ENCODE measurements at places on chromosomes 6 and 20. TPM values are rescaled to one million over a fixed set of nuclear protein-coding genes. Genes with fewer than 3 reads are reported as not detected.

The CDS2 gene
- total RNA-seq = 79.0 TPM

DNA sequence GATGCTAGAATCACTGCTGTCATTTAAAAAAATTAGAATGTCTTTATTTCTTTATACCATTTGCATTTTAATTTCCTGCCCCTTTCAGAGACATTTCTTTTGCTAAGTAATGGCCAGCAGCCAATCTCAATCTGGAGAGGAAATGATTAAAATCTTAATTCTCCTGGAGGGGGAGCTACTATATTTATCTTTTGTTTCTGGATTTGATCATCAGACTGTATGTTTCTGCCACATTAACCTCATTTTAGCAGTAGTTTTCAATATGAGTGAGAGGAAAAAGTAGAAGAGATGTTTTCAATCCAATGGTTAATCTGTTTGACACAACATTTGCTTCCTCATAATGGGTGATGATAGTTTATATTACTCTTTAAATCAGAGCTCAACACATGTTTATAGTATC lies 138.0 kb downstream of the FUT9 start:
- no peak overlapping the region for H3K27ac ChIP-seq
- H3K27me3 ChIP-seq = no peaks in the 10 kb centered on the region
- no peaks in the 10 kb centered on the region for H3K4me1 ChIP-seq

The DEFB132 gene
- not detected for total RNA-seq

- H3K27me3 ChIP-seq = no peaks in the 10 kb centered on the region
- H3K4me1 ChIP-seq = no peaks in the 10 kb centered on the region
- H3K27ac ChIP-seq = no peak overlapping the region
- no peak overlapping the region for H3K4me3 ChIP-seq
These were observed 862.6 kb upstream of the MAN1A1 start for GRCh38 chr6:120211955-120212792.

- H3K36me3 ChIP-seq = no peaks in the 10 kb centered on the region
- H3K27me3 ChIP-seq = peaks cover 30% of the 10 kb centered on the region
- no peaks in the 10 kb centered on the region for H3K4me1 ChIP-seq
- H3K4me3 ChIP-seq = no peak overlapping the region
These were observed 189.0 kb downstream of the LRFN2 start for GRCh38 chr6:40398034-40398691.

The BCL2L1 gene
- total RNA-seq = 53.2 TPM

The GPR63 gene
- 1.0 TPM for total RNA-seq

The ANKRD66 gene
- not detected for total RNA-seq

DNA sequence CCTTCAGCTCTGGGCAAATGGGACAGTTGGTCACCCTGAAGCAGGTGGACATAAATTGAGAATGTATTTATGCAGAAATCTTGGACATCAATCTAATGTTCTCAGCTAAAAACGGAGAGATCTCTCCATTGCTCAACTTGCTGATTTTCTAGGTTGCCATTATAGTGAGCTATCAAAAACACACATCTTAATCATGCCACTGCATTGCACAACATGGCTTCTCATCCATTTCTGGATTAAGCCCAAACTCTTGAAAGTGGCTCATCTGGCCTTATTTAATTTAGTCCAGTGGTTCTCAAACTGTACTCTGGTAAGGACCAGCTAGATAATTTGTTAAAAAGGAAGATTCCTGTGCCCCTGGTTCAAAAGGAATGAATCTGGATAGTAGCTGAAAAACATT lies 324.9 kb upstream of the CITED2 start:
- no peaks in the 10 kb centered on the region for H3K4me1 ChIP-seq
- DNase-seq = no peak
- H3K27me3 ChIP-seq = no peaks in the 10 kb centered on the region
- H3K27ac ChIP-seq = no peak overlapping the region

GRCh38 chr6:80304014-80304413 lies 197.5 kb downstream of the BCKDHB start:
- H3K4me1 ChIP-seq = no peaks in the 10 kb centered on the region
- H3K4me3 ChIP-seq = no peak overlapping the region
- H3K36me3 ChIP-seq = no peaks in the 10 kb centered on the region
- H3K27ac ChIP-seq = no peak overlapping the region
- DNase-seq = no peak

GRCh38 chr6:118980063-118980462 lies 45.1 kb upstream of the MCM9 start:
- no peaks in the 10 kb centered on the region for H3K36me3 ChIP-seq
- no peak overlapping the region for H3K4me3 ChIP-seq
- no peaks in the 10 kb centered on the region for H3K27me3 ChIP-seq
- H3K4me1 ChIP-seq = no peaks in the 10 kb centered on the region
